ENCODE measurements at places on chromosomes 7 and 10.

DNA sequence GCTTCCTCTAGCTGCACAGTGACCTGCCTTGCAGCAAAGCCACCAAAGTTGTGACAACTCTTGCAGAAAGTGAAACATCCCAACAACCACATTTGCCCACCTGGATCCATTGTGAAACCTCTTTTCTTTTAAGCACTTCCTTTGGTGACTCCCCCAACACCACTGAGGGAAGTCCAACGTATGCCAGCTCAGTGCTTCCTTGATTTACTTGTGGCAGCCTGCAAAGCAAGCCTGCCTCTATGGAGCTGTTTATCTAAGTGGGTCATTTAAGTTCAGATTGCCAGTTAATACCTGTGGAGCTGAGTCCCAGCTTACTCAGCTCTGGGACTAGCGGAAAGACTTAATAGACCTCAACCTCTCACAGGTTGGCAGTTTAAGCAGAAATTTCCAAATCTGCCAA is 230.8 kb upstream of the GHITM start:
- no peak for DNase-seq

DNA sequence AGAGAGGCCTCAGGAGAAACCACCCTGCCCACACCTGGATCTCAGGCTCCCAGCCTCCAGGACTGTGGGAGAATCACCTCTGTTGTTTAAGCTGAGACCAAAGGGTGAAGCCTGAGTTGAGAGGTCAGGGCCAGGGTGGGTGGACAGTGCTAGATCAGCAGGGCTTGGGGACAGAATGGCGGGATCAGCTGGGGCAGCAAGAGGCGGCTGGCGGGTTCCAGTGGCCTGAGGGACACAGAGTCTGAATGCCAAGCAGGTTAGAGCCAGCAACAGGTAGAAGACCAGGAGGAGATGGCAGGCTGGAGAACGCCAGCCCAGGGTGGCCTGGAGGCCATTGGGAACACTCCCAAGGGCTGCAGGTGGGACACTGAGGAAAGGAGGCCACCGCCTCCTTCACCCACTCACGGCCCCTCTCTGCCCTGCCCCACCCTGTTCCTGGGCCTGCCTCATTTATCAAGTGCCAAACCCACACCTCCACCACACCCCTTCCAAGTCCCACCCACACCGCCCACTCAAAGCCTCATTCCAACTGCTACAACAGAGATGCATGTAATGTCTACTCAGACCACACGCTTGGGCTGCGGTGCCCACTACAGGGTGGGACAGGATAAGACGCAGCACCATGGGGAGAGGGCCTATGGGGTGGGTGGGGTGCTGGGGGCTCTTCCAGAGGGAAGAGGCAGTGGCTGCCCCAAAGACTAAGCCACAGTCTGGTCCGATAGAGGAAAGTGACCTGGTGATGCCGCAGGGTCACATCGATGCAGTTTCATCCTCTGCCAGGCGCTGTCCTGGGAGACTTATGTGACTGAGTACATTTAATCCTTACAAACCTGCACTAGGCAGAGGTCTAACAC is 173.9 kb downstream of the TNS3 start:
- DNase-seq = no peak

DNA sequence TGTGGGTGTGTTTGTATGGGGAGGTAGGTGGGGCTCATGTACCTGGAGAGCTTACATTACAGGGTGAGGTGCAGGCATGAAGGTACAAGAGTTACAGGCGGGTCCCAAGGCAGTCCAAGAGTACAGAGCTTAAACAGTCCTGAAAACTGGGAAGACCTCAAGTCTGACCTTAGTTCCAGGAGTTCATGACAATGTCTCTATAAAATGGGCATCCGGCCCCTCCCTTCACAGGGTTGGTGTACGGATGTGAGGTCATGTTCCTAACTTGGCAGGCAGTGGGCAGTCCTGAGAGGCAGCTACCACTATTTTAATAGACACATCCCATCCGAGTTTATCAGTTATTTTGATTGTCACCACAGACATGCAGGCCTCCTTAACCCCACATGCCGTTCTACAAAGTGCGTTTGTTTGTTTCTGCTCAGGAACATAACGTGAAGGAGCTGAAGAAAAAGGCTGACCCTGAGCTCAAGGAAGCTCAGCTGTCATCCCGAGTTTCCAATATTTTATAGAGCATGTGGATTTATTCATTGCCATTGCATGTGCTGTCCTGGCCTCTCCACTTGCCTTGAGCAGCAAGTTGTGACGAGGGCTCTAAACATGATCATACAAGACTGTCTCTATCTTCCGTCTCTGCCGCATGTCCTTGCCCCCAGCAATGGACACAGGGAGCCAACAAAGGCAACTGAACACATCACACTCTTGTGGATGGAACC is 647.5 kb upstream of the IGFBP3 start:
- DNase-seq = no peak

- no peak for DNase-seq
Observed at GRCh38 chr10:76451911-76452310, 1020.5 kb downstream of the LRMDA start.

- DNase-seq = no peak
Observed at GRCh38 chr7:25653384-25653783, 425.1 kb upstream of the NPVF start.

- no peak for DNase-seq
Observed at GRCh38 chr10:117248750-117249465, 8.0 kb downstream of the SLC18A2 start.

DNA sequence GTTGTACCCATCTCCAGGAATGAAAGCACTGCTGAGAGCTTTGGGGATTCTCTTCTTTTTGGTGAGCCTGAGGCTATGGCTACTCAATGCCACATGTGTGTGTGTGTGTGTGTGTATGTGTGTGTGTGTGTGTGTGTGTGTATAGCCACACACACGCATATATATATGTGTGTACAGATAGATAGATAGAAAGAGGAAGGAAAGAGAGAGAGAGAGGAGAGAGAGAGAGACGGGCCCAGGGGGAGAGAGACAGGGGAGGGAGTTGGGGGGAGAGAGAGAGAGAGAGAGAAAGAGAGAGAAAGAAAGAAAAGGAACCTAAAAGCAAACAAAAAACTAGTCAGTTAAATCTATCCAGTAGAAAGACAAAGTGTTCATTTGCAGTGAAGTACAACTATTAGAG is 8.3 kb downstream of the SLC13A4 start:
- no peak for DNase-seq

GRCh38 chr7:157000741-157001653 is 9.5 kb downstream of the MNX1 start:
- no peak for DNase-seq

DNA sequence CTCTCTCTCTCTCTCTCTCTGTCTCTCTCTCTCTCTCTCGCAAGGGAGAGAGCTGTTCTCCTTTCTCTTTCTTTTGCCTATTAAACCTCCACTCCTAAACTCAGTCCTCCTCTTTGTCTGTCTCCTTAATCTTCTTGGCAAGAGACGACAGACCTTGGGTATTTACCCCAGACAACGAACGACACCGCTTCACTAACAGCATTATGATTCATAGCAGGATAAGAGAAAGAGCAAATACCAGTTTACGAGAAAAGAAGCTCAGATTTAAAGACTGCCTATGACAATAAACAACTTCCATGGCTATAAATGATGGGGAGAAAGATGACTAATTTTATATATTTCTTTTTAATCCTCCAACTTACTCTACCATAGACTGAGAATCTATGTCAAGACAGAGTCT is 1396.5 kb upstream of the CELF2 start:
- no peak for DNase-seq

- DNase-seq = no peak
Observed at GRCh38 chr10:24944512-24945255, 7.7 kb downstream of the PRTFDC1 start.

DNA sequence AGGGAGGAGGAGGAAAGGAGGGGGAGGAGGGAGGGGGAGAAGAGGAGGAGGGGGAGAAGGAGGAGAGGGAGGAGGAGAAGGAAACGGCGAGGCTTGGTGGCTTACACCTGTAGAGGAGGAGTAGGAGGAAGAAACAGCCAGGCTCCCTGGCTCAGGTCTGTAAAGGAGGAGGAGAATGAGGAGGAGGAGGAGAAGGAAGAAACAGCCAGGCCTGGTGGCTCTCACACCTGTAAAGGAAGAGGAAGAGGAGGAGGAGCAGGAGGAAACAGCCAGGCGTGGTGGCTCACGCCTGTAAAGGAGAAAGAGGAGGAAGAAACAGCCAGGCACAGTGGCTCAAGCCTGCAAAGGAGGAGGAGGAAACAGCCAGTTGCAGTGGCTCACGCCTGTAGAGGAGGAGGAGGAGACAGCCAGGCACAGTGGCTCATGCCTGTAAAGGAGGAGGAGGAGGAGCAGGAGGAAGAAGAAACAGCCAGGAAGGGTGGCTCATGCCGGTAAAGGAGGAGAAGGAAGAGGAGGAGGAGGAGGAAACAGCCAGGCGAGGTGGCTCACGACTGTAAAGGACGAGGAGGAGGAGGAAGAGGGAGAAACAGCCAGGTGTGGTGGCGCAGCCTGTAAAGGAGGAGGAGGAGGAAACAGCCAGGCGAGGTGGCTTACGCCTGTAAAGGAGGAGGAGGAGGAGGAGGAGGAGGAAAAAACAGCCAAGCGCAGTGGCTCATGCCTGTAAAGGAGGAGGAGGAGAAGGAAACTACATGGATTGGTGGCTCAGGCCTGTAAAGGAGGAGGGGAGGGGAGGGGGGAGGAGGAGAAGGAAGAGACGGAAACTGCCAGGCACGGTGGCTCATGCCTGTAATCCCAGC is 14.9 kb upstream of the CRCP start:
- no peak for DNase-seq

DNA sequence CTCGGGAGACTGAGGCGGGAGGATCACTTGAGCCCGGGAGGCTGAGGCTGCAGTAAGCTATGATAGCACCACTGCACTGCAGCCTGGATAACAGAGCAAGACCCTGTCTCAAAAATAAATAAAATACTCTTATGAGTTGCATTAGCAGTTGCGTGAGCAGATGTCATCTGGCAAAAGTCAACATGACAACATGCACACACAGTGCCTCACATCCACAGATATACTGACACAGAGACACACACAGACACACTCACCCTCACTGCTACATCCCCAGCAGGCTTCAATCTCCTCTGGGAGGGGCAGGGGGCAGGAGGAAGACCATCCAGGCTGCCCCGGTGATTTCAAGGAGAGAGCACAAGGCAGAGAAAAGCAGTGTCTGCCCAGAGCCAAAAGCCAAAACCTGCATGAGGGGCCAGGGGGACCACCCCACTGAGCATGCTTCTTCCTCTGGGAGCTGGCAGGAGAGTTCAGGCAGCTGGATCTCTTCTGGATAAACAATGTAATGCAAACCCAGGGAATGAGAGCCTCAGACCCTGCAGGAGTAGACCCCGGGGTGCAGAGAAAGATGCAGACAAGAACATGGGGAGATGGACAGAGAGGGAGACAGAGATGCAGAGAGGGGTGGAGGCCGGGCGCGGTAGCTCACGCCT is 9.6 kb upstream of the ELN start:
- no peak for DNase-seq

- no peak for DNase-seq
Observed at GRCh38 chr10:75208181-75208580, 2.4 kb upstream of the VDAC2 start.

- DNase-seq = no peak
Observed at GRCh38 chr10:78401624-78402367, 368.1 kb downstream of the RPS24 start.

- no peak for DNase-seq
Observed at GRCh38 chr10:117249493-117250093, 8.7 kb downstream of the SLC18A2 start.

GRCh38 chr7:76123316-76123715 is 75.4 kb downstream of the MDH2 start:
- DNase-seq = no peak

- no peak for DNase-seq
Observed at GRCh38 chr7:139597028-139597427, 73.5 kb downstream of the CLEC2L start.

DNA sequence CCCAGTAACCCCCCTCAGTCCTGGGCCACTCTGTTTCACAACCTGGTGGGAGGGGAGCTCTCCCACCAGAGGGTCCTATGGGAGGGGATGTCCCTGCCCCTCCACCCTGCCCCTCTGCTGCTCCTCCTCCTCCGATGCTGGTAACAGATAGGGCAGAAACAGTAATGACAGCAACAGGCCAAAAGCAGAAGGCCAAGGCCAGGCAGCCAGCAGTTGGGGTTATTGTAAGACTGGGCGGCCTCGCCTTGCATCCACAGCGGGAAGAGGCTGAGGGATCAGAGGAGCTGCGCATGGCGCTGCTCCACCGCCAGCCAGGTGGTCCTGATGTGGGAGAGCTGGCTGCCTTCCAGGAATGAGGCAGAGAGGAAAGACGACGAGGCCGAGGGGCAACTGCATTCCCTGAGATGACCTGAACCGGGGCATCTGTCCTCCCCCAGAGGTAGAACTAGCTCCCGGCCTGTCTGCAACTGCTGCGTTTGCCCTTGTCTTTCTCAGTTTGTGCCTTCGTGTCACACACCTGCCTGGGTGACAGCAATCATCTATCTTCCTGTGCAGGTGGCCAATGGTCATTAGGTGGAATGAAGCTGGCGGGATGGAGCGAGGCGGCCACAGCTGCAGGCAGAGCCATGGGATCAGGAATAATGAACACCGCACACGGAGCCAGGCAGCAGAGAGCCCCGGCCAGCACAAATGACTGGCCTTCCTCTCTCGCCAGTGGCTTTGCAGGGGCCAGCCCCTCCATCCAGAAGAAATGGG is 54.0 kb upstream of the CACUL1 start:
- DNase-seq = no peak

GRCh38 chr10:86049442-86049841 is 317.2 kb downstream of the GRID1 start:
- DNase-seq = no peak

GRCh38 chr7:131329176-131329570 is 1.5 kb downstream of the MKLN1 start:
- no peak for DNase-seq

- no peak for DNase-seq
Observed at GRCh38 chr7:3488829-3489228, 187.8 kb downstream of the SDK1 start.

GRCh38 chr10:129704225-129704624 is 237.2 kb downstream of the MGMT start:
- DNase-seq = no peak

DNA sequence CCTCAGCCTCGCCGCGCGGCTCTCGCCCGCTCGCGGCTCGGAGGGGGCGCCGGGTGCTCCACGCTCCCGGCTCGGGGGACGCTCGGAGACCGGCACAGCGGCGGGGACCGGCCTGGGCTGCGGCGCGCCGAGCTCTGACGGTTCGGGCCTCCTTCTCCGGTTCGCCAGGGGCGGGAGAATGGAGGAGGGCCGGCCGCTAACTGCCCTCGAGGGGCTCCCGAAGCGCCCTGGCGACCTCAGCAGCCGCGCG is 232 bp upstream of the GRID1 start:
- DNase-seq = no peak

DNA sequence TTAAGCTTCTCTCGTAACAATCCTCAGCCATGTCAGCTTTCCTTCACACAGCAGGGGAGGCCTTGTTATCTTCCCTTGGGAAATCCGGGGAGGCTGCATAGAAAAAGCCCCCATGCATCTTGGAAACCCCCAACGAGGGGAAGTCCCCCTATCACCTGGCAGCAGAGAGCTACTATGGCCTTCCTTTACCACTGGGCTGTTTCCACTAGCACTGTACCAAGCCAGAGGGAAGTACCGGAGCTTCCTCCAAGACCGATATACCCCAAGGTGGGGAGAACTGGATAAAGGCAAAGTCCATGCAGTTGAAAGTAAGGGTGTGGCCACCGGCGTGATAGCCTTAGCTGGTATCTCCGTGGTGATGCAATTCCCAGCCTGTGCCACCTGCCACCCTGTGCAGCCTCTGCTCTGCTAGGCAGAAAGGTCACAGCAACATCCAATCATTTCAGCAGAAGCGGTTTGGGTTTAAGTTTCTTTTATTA is 4.4 kb upstream of the CLIP2 start:
- DNase-seq = no peak
